AML-193 (cell line): ENCODE measurements at places on chromosomes 11 and 22.

- DNase-seq: no peak
These were observed 130.5 kb downstream of the MORC2 start for GRCh38 chr22:30838111-30838510.

DNA sequence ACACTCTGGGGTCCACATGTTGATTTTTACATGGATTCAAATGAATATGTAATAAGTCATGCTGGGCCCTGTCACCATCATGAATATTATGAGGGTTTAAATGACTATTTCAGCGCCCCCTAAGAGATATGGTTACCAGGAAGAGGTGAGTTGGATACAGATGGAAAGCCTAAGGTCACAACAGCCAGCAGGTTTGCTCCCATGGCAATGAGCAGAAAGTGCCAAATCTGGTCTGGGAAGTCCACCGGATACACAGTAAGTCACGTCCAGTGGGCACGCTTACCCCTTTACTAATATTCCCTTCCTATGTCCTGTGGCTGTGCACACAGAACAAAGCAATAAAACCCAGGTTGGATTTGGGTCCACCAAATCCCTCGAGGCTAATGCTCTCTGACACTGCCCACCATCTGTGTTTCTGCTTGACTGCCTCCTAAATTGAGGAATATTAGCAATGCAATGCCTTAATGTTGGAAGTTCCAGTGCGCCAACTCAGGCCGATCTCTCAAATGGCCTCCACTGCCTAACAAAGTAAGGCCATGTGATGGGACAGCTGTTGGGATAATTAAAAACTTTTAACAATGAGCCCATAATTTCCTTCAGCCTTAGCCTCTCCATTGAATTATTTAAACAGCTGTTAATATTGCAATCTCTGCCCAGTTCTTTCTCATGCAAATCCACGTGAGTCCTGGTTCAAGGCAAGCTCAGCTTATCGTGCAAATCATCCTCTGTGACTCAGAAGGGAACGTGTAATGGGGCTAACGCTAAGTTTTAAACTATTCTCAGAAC, 97.6 kb downstream of the SLC1A2 start:
- DNase-seq: no peak

- peak; percentile 21 for DNase-seq
These were observed 5.3 kb downstream of the NEAT1 start for GRCh38 chr11:65427691-65428577.

- no peak for DNase-seq
These were observed 205.5 kb downstream of the DSCAML1 start for GRCh38 chr11:117591316-117592039.

GRCh38 chr11:63610604-63611394, 3.4 kb downstream of the PLAAT3 start:
- DNase-seq: no peak

GRCh38 chr22:21981874-21982273, 713 bp downstream of the TOP3B start:
- no peak for DNase-seq

DNA sequence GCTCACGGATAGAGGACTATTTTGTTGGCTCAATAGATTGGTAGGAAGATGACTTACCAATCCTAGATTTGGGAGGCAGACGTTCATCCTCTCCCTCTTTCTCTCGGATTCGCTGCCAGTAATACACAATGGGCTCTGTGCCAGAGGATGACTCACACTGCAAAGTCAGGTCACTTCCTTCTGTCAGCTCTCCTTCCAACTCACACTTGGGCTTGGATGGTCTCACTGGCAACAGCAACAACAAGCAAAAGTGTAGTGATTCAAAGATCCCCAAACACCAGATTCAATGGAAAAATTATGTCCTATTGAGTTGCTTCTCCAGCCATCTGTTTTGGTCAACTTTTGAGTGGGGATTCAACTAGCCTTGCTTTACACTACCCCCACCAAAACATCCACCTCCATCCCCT, 21.7 kb upstream of the HSPA8 start:
- DNase-seq: no peak

GRCh38 chr11:70769521-70769920, 371.2 kb downstream of the CTTN start:
- DNase-seq: no peak

GRCh38 chr22:50238755-50239154, 6.1 kb downstream of the TUBGCP6 start:
- no peak for DNase-seq

- no peak for DNase-seq
These were observed 406.5 kb upstream of the NARS2 start for GRCh38 chr11:78981153-78981552.

DNA sequence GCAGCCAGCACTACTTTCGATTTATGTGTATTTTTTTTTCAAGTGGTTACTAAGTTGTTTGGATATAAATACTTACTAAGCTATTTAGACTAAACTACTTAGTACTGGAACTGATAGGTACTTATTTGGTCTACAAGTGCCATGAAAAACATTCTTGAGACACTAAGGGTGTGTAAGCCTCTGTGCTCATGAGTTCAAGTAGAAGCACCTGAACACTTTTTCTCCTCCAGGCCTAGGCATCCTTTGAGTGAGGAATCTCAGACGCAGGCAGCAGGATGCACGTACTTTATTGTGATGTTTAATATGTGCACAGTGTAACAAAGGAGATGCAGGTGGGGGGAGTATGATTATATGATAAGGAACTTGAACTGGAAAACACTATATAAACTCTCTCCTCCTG, 7.8 kb downstream of the TESMIN start:
- DNase-seq: no peak

DNA sequence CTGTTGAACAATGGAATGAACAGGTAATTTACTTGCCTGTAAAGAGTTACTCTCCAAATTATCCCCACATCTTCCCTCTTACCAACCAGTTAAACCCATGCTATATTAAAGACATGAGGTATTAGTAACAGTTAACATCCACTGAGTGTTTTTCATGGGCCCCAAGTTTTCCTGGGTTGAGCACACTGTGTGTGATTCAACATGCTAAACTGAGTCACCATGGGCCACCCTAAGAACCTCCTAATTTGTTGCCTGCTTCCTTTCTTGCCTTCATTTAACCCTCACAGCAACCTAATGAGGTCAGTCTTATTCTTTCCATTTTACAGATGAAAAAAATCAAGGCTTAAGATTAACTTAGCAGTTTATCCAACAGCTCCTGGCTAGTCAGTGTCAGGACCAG, 51.0 kb downstream of the GALNT18 start:
- DNase-seq: no peak

DNA sequence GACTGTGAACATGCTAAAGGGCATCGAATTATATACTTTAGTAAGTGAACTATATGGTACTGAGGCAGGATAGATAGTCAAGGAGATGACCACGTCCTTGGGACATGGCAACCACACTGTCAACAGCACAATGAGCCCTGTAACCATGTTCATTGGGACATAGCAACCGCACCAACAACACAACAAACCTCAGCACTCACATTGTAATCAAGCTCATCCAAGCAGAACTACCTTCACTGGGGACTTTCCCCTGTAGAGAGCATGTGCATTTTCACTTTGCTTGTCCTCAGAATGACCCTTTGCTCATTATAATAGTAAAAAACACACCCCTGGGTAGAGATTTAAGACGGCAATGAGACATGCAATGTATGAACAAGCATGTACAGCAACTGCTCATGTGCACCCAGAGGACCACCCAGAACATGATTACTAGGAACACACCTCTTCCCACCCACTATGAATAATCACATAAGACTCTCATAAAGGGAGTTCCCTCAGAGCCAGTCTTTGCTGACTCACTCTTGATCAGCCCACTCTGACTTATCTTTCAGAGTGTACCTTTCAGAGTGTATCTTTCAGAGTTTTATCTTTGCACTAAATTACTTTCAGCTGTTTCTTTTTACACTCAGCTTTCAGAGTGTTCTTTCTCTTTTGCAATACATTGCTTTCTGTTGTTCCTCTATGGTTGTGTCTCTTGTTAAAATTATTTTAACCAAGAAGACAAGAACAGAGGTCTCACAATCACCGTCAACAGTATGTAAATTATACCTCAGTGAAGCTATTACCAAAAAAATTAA, 4.1 kb upstream of the PLAAT2 start:
- DNase-seq: no peak

- DNase-seq: no peak
These were observed 57.6 kb downstream of the KREMEN1 start for GRCh38 chr22:29130476-29130875.

DNA sequence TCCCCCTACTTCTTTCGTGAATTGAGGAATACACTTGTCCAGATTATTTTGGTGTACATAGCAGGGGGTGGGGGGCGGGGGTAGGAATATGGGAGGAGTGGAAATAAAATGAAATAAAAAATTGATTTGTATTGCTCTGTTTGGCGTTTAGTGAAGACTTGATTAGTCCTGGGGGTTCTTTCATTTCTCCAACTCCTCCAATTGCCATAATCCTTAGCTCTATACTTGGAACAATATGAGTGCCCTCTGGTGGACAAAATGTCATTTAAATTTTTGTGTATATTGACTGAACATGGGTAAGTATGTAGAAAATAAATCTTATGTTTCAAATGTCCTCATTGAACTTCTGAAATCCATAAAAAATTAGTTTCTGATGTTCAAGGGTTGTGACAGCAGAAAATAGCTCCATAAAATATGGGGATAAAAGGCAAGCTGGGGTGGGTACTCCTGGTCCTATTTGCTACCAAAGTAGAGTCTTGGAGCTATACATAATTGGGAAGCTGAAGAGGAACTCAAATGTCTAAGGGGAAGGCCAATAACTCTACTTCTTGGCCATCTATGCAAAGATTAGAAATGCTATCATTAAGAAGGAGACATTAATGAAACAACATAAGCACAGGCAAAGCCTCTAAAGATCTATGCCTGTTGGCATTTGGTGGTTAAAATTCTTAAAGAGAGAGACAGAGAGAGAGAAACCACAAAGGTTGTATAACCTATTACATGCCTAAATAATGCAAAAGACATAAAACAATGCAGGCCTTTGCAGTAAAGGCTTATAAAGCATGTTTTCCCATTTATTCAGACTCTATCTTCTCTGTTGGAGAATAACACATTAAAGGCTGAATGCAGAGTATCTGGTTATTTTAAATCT, 421.6 kb downstream of the METTL15 start:
- peak; percentile 44 for DNase-seq

DNA sequence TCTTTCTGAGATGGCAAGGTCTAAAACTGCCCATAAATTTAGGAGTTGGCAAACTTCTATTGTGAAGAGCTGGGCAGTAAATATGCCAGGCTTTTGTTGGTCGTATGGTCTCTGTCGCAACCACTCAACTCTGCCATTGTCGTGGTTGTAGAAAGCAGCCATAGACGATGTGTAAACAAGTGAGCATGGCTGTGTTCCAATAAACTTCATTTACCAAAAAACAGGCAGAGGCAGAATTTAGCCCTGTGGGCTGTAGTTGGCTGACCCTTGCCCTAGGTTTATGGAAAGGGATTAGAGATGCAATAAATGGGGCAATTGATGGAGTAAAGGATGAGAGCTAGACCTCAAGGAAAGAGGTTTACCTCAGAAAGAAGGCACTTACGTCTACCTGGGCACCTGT, 17.6 kb downstream of the YPEL4 start:
- DNase-seq: no peak

- DNase-seq: no peak
These were observed 121.1 kb downstream of the PHF21B start for GRCh38 chr22:44888491-44889254.

DNA sequence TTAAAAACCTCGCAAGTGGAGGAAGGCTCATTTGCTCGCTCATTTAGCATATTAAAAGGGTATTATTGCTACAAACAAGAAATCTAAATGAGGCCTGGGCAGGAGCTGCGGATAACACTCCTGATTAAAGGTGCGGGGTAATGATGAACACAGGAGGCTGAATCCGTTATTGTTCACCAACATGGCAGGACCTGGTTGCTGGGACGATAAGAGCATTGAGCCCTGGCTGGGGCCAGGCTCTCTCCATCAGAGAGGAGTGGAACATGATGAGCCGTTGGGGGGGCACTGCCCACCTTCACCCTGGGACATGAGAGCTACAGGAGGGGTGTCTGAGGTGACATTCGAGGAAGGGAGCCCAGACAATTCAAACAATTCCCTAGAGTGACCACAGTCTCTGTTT, 211.7 kb downstream of the NXPE2 start:
- no peak for DNase-seq

GRCh38 chr11:104490182-104490581, 326.2 kb upstream of the PDGFD start:
- DNase-seq: no peak

- no peak for DNase-seq
These were observed 29.8 kb downstream of the NECTIN1 start for GRCh38 chr11:119699227-119699626.

- no peak for DNase-seq
These were observed 62.2 kb downstream of the PKNOX2 start for GRCh38 chr11:125226706-125227105.

DNA sequence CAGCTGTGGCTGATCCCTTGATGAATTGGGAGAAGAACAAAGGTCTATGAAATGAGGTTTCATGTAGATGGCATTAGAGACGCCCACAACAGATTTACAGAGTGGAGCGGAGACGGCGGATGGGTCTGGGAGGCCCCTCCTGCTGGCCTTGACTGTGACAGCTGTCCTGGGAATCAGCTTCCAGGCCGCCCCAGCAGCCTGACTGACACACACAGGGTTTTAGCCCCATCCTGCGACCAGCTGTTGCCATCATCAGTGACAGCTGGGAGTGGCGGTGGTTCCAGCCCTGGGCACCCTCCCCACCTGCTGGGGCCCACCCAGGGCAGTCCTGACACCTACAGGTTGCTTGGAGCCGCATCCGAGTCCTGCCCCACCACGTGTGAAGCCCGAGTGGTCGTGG, 64.0 kb upstream of the PPP6R3 start:
- DNase-seq: no peak

DNA sequence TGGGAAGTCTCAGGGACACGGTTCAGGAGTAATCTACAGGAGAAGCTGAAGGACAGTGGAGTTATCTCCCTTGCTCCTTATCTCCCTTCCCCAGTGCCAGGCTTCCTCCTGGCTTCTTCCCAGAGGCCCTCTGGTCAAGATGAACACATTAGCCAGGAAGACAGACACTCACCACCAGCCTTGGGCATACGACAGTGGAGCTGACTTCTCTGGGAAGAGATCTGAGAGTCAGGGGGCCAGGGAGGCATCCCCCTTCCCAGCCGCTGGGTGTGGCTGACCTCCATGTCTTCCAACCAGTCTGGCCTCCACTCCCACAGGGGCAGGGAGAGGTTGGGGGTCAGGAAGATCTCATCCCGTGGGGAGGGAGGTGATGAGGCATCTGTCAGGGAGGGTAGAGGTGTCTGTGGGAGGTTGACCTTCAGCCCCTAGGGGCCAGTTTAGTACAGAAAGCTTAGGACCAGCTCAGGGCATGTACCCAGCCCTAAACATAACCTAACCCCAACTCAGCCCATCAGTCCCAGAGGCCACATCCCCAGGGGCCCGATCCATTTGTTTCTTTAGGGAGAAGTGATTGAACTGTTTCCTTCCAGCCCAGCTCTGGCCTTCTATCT, 12.7 kb downstream of the ROBO4 start:
- no peak for DNase-seq

DNA sequence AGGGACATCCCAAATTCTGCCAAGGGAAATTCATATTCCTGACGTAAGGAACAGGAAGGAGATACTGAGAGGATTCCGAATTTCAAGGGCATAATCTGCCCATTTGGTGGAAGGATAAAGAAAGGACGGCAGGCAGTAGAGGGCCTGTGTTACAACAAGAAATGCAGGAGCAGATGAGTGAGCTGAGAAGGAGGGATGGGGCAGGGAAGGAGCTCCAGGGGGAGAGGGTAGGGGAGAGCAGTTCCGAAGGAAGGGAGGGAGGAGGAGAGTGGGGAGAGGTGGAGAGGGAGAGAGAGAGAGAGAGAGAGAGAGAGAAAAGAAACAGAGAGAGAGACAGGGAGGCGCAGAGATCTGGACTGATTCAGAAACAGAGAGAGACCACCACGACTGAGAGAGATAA, 843 bp downstream of the OPCML start:
- no peak for DNase-seq
